Right hindlimb (tissue), 1 donor: ENCODE measurements at places on chromosomes 1 and 21.

DNA sequence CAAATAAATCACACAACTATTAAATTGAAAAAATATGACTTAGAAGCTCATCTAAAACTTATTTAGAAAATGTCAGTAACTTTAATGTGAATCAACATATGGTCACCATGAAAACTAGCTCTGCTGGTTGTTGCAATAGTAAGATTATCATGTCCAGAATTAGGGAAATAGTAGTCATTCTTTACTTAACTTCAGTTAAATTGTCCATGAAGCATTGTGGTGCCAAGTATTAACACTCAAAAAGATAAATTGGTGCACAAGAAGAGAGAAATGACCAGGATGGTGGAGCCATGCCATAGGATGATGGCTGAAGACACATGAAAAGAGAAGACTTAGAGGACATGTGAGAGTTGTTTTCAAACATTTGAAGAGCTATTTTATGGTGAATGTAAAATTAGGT lies 130.2 kb upstream of the PTGFR start:
- no peak for DNase-seq

DNA sequence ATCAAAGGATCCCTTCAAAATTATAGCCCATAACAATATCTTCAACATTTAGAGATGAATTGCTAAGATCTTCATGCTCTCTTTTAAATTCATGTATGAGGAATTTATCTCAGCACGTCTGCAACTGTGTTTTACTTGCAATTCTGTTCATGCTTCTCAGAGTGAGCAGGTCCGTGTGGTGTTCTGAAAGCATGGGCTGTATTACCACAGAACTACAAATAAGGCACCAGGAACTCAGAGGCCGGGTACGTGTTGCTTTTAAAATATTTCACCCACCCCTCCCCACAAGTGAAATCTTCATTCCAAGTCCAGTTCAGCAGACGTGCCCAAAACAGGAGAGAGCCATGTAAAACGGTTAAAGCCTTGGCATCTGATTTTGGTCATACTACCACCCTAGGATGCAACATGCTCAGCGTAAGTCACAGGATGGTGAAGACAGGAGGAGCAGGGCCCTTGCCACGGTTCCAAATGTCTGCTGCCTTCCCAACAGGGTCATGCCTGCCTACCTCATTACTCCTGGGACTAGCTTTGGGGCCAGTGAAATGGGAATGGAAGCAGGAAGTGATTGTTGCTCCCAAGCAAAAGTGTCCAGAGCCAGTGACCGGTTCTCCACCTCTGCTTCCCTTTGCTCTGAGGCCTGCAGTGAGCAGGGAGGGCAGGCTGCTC lies 133.7 kb downstream of the PTPN14 start:
- no peak for DNase-seq

GRCh38 chr21:45939521-45940045 lies 42.0 kb upstream of the COL6A1 start:
- no peak for DNase-seq

DNA sequence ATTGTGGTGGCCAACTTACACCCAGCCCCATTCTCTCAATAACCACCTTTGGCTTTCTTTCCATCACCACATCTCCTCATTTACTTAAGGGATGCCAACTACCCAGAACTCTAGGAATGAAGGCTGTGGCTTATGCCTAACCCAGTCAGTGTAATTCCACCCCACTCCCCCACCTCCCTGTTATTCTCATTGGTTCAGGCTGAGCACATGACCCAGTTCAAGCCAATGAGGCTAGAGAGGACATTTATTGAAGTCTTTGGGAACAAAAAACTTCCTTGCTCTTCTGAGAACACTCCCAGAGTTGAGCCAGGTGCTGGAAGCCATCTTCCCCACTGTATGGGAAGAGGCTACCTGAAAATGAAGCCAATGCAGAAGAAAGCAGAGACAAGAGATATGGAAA lies 22.8 kb upstream of the CD2 start:
- DNase-seq, result no peak

GRCh38 chr1:234722270-234722704 lies 112.3 kb upstream of the IRF2BP2 start:
- peak; percentile 61 for DNase-seq
